ENCODE measurements at places on chromosomes 5 and 9.
A peak's percentile ranks its signal among the peaks of the same experiment; 100 is the strongest.

- DNase-seq: no peak
Measured at GRCh38 chr5:110267714-110268113, 458.8 kb downstream of the TMEM232 start.

DNA sequence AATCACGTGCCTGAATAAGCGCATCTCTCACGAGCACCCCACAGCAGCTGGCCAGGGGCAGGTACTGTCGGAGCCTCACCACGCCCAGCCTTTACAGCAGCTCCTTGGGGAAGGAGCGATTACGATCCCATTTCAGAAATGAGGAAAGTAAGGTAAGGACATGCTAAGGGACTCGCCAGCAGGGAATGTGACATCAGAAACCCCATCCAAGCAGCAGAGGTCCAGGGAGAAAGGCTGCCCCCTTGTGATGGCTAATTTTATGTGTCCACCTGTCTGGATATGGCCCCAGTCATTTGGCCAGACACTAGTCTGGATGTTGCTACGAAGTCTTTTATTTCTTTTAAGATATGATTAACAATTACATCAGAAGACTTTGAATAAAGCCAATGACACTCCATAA, 77.3 kb downstream of the UBE2QL1 start:
- DNase-seq: no peak

DNA sequence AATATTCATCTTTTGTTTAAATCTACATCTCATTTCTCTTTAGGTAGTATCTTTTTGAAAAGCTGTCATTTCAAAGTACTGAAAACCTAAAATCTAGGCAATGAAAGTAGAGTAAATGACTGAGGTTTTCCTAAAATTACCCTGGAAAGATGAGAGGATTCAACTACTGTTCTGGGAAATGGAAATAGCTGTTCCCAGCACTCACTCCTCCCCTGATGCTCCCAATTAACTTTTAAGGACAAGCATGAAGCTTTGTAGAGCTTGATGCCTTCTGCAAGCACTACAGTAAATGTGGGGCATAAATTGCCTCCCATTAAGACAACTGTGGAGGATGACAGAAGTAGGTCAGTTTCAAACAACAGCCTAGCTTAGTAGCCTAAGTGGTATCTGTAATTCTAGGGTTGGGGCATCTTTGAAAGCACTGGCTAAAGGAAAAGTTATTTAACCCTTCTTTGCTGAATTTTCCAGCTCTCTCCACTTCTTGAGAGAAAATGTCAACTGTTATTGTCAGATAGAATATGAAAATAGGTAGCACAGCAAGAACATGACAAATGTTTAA, 100.2 kb upstream of the GNA14 start:
- no peak for DNase-seq

DNA sequence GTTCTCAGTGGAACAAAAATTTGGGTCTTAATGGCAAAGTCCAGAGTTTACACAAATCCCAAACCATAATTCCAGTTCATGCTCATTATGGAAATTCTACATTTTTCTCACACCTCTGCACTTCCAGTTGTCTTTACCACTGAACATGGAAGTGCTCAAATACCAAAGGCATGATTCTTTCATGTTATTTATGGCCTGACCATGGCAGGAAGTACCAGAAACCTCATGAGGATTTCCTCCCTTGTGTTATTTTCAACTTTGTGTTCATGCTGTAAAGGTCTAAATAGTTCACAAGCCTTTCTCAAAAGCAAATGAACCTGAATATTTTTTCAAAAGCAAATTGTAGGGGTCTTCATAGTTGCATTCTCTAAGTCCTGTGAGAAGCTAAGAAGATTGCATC, 82.0 kb upstream of the ITGA1 start:
- no peak for DNase-seq

DNA sequence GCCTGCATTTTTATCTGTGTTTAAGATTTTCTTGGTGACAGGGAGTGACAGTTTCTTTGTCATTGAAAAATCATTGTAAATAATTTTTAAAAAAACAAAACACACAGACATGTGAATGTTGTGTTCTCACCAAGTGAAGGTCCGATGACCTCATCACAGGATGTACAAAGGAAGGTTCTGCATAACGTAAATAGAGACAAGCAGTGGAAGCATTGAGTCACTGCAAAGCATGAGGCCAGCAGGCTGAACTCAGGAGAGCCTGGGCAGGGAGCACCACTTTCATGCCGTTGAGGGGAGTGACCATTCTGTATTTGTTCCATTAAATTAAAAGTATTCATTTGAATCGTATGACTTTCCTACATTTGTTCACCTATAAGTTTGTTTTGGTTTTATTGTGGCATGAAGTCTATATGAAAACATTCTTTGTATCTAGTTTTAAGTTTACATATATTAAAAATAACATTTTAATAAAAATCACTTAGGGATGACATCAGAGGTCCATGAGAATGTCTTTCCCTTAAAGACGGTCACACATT, 70.4 kb upstream of the TLE1 start:
- no peak for DNase-seq

DNA sequence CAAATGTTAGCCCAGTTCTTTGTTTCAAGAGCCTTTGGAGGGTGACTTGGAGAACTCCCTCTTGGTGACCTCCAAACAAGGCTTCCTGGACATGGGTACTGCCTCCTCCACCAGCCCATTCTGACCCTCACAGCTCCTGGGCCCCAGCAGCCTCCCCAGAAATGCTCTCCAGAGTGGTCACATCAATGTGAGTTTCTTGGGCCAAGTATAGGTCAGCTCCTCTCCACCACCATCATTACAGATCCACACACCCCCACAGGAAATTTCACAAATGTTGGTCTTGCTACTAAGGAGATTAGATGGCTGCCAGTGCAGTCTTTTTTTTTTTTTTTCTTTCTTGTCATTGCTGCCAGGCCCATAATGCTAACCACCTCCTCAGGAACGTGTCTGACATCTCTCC, 410.7 kb downstream of the DTWD2 start:
- no peak for DNase-seq

- DNase-seq: no peak
Measured at GRCh38 chr5:127887282-127887681, 184.1 kb downstream of the CCDC192 start.

DNA sequence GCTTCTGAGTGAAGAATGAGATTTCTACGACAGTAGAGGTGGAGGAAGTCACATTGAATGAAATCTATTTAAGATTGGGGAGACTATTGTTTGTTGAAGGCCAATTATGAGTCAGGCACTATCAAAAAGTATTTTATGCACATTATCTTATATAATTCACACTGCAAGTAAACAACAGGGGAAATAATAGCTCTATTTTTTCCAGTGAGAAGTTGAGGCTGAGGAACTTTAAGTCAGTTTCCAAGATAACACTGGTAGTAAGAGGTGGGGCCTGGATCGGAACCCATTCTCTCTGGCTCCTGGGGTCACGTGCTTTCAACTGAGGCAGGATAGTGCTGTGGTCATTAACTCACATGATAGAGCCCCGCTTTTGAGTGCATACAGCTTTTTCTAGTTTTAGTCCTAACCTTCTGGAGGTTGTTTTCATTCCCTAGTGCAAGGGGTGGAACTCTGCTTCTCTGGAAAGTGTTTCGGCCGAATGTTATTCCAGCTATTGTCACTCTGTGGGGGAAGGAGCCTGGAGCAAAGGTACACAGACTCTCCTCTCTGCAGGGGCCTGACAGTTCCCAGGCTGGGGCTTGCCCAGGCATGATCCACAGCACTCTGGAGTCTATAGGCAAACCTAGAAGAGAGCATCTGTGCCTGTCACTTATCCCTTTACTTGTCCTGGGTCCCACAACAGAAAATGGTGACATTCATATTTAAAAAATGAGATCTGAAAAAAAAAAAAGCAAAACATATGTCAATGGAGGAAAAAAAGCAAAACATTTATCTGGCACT, 352.4 kb upstream of the ACTBL2 start:
- no peak for DNase-seq

DNA sequence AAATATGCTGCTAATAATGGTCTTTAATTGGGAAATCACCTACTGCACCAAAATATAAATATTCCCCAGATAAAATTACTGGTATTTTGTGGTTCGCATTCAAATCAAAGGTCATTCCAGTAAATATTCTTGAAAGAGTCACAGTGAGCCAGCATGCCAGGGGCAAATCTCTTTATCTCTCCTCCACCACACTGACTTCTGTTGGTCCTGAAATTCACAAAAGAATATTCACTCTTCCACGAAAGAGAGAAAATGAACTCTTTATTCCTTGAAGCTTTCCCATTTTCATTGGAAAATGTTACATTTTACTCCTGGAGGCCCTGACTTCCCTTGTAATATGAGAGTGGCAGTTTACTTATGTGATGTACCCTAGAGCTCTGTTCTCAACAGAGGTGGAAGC, 39.7 kb downstream of the ZNF366 start:
- DNase-seq: no peak

- peak; percentile 65 for DNase-seq
Measured at GRCh38 chr5:155943516-155944407, 383.2 kb upstream of the SGCD start.

DNA sequence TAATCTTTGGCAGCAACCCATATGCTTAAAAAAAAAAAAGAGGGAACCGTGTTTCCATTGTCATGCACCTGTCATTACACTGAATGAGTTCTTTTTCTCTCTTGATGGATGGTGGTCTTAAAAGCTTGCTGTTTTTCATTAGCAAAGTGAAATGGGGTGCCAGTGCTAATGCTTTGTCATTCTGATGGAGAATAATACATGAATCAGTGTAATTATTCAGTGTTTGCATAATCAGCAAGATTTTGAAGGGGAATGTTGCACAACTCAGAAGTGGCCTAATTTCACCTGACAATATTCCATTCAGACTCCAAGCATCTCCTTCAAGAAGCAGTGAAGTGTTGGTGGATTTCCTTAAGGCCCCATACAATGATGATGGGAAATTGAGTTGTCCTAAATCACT, 38.1 kb downstream of the MAP1B start:
- no peak for DNase-seq

DNA sequence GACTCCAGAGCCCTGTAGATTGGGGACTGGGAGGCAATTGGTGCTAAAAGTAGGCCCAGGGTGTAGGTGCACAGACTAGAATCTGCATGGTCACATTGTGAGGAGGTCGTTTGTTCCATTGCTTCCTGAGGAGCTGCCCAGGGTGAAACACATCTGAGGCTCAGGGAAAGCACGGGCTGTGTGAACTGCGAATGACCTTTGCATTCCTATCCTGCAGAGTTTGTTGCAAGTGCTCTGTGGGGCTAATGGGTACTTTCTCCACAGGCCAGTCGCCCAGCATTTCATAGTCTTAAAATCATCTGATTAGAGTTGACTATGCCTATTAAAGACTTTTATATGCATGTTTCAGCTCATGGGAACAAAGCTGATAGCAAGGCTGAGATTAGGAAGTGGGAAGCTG, 14.4 kb upstream of the SLC46A2 start:
- no peak for DNase-seq

DNA sequence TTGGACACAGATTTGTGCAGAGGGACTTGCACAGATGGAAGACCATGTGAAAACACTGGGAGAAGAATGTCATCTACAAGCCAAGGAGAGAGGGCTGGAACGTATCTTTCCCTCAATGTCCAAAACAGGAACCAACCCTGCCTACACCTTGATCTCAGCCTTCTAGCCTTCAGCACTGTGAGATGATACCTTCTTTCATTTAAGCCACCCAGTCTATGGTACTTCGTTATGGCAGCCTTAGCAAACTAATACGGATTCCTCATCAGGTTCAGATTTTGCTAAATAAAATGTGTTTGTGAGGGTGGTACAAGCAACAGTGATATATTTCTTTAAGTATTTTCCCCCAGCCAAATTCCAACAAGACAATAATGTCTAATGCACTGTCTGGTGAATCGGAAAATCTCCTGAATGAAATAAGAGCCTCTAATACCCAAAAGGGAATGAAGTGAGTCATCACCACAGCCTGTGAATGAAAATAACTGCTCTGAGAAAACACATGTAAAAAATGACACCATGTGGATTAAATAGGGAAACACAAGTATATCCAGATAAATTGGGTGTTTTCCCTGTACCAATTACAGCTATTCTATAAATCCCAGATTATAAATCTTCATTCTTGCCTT, 182.8 kb upstream of the TARS1 start:
- DNase-seq: no peak

DNA sequence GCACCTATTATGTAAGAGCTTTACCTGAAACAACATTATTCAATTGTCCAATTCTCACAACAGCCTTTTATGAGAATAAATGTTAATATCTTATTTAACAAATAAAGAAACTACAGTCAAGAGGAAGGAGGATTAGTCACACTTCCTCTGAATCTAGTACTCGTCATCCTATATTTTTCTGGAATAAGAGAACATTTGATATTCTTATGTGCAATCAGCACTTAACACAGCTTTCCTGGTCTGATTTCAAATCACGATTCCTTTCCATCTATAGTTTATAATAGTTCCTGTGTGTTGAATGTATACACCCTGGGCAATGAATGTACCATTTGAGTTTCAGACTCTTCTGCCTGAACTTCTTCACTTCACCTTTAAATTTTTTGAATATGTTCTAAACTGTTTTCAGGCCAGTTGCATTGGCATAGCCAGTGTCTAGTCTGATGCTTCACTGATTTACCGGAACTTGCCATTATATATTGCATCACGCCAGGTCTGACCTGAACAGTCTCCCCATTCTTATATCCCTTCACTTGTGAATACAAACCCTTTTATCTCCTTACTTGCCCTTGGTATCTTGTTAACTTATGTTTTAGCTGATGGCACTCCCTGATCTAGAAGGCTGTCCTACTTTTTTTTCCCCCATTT, 698.3 kb downstream of the MAT2B start:
- DNase-seq: no peak

- no peak for DNase-seq
Measured at GRCh38 chr5:139126711-139127111, 71.5 kb downstream of the SIL1 start.

GRCh38 chr5:100690036-100690560, 154.9 kb downstream of the FAM174A start:
- DNase-seq: no peak

- DNase-seq: no peak
Measured at GRCh38 chr5:169746147-169746694, 109.1 kb downstream of the DOCK2 start.

DNA sequence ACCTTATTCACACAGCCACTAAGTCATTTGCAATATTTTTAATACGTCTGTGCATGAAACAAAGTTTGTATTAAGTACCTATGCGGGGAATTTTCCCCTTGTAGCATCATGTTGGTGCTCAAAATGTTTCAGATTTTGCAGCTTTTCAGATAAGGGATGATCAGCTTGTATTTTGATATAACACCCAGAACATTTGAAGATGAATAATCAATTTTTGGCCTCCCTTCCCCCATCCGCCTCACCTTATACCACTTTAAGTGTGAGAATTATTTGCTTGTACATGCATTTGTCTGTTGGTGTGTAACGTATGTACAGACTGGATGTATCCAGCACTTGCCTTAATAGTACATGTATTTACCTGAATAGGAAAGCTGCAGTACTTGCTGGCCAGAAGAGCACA, 1.7 kb downstream of the JAK2 start:
- DNase-seq: no peak

All from right lobe of liver (tissue), 6 donors.